ENCODE measurements at places on chromosomes 1 and 21. TPM values are rescaled to one million over a fixed set of nuclear protein-coding genes. Genes with fewer than 3 reads are reported as not detected.

The MATN1 gene
- total RNA-seq: 0.59 TPM

The CASQ2 gene
- not detected for total RNA-seq

The AMY1A gene
- not detected for total RNA-seq

The NBPF4 gene
- not detected for total RNA-seq

The GPX7 gene
- total RNA-seq: 11.2 TPM

The TAGLN2 gene
- 474 TPM for total RNA-seq

The HECTD3 gene
- 27.2 TPM for total RNA-seq

The CELSR2 gene
- 4.1 TPM for total RNA-seq

The GPR161 gene
- total RNA-seq: 2.4 TPM

The PRELP gene
- not detected for total RNA-seq

The DNAI4 gene
- 7.2 TPM for total RNA-seq

The SRSF11 gene
- 145 TPM for total RNA-seq

The LORICRIN gene
- total RNA-seq: not detected

The PARS2 gene
- 4.4 TPM for total RNA-seq

The ENAH gene
- 133 TPM for total RNA-seq

The CCDC30 gene
- total RNA-seq: 1.3 TPM

The TACSTD2 gene
- total RNA-seq: 0.28 TPM

The AIRE gene
- total RNA-seq: not detected

The MPL gene
- not detected for total RNA-seq

The ASPM gene
- total RNA-seq: 26.9 TPM

The RYR2 gene
- 0.03 TPM for total RNA-seq

The VASH2 gene
- 1.7 TPM for total RNA-seq

The CELA3B gene
- total RNA-seq: 3.4 TPM
